ENCODE measurements at places on chromosomes 5 and 9.

DNA sequence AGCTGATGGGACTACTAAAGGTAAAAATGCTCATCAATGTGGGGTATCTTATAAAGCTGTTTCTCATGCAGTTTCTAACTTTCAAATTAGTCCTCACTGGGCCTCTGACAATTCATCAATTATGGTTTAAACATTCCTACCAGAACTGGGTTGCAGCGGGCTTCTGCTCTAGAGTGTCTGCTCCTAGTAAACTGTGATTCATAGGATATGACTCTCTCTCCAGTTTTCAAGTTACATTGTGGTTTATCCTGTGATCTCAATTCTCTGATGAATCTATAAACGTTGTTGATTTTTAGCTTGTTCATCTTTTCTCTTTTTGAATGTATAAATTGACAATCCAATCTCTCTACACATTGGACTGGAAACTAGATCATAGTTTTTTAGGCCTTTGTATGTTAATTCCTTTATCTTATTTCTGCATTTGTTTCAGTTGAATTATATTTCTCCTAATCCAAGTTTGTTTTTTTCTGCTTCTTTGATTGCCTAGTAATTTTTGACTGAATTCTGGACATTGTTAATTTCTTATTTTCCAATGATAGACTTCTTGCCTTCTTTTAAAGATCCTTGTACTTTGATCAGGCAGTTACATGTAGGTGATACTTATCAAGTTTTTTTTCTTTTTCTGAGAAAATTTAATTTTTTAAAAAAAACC lies 822.6 kb downstream of the TLE1 start:
- no peak for DNase-seq

DNA sequence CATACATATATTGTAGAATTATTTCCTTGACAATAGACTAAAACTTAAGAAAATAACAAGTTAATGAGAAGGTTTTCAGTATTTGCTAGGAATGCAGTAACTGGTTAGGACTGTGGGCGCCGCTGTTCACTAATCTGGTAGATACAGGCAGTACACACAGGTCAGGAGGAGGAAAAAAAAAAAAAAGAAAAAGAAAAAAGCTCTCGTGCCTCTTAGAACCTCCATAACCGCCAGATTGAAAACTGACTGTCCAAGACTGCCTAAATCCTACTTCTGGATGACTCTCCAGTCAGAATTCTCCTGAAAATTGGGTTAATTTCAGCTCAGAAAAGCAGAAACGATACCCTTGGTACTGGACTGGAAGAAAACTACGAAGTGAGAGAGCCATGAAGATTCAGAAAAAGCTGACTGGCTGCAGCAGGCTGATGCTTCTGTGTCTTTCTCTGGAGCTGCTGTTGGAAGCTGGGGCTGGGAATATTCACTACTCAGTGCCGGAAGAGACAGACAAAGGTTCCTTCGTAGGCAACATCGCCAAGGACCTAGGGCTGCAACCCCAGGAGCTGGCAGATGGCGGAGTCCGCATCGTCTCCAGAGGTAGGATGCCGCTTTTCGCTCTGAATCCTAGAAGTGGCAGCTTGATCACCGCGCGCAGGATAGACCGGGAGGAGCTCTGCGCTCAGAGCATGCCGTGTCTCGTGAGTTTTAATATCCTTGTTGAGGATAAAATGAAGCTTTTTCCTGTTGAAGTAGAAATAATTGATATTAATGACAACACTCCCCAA lies at the start of gene PCDHGA1:
Gene PCDHGA1, plus strand, starts transcription at position 216 of the 782 bp plus-strand sequence.
- no peak for DNase-seq

- DNase-seq = no peak
Observed at GRCh38 chr9:83451308-83451707, 86.9 kb downstream of the FRMD3 start.

- no peak for DNase-seq
Observed at GRCh38 chr5:116521173-116521872, 53.3 kb downstream of the SEMA6A start.

DNA sequence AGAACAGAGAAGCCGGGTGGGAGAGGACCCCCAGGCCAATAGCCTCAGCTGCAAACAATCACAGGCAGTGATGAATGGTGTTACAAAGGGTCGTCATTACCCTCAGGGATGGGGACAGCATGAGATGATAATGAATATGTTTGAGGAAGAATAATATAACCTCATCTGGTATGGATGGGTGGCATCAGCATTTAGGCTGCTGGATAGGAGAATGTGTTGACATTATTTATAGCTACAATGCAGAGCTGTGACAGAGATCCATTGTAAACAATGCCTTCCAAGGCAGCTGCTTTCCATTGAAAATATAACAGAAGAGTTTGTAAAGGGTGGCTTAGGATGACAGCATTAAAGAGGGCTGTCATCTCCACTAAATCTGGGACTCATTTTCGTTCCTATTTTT lies 365.5 kb downstream of the KCNN2 start:
- no peak for DNase-seq

DNA sequence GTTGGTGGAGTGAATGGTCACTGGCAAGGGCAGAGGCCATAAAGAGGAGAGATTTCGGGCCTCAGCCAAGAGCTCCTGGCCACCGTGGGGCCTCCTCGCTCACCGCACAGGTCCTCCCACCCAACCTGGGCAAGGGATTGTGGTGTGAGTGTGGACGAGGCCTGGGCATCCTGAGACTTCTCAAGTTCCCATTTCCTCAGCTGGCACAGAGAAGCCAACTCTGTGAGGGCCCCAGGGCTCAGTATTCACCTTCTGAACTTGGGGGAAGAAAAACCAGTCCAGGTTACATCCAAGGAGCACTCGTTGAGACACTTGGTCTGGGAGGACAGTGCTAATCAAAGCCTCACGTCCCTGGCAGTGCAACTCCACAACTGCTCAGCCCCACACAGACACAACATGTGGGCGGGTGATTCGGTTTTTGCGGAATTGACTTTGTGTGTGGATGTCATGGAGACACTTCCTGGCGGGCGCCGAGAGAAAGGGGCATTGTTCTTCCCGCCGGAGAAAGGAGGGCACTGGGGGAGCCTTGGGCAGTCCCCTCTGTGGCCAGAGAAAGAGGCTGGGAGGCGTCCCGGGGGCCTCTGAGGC lies 28.5 kb upstream of the NKD2 start:
- no peak for DNase-seq

DNA sequence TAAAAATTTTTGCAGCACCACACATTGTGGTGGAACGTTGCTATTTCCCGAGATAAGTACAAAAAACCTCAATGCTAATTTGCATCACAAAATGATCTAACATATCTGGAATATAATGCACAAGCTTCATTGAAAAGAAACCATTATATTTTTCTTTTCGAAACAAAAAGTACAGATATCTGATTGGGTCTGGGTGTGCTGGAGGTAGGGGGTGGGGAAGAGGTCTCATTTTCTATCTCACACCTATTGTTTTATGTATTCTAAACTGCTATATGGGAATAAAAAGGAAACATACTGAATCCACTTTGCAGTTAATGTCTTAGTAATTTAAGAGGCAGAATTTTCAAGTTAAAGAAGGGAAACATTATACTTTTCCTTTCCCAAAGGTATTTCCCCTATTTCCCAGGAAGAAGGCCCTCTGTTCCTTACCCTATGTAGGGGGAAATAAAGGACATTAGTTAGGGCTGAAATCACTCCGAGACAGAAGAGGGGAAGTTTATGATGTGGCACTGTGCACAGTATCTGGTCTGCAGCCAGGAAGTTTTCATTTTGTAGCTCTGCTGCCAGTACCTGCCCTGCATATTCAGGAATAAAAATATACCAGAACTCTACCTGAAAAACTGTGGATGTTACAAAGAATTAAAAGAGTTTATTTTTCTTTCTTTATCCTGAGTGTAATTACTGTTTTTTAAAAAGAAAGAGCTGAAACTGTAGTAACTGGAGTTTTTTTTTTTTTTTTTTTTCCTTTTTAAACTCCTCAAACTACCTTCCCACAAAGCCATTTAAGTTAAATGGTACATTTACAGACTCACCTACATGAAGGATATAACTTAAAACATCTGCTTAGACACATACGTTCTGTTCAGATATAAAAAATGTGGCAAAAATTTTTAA lies 7.4 kb downstream of the MEF2C start:
- DNase-seq = no peak

GRCh38 chr5:145682197-145682899 lies 152.8 kb downstream of the PRELID2 start:
- no peak for DNase-seq

Data from NCI-H524 (cell line).